HCT116 (cell line): ENCODE measurements at places on chromosomes 5 and 9. TPM values are rescaled to one million over a fixed set of nuclear protein-coding genes. Genes with fewer than 3 reads are reported as not detected.
A peak's percentile ranks its signal among the peaks of the same experiment; 100 is the strongest.

DNA sequence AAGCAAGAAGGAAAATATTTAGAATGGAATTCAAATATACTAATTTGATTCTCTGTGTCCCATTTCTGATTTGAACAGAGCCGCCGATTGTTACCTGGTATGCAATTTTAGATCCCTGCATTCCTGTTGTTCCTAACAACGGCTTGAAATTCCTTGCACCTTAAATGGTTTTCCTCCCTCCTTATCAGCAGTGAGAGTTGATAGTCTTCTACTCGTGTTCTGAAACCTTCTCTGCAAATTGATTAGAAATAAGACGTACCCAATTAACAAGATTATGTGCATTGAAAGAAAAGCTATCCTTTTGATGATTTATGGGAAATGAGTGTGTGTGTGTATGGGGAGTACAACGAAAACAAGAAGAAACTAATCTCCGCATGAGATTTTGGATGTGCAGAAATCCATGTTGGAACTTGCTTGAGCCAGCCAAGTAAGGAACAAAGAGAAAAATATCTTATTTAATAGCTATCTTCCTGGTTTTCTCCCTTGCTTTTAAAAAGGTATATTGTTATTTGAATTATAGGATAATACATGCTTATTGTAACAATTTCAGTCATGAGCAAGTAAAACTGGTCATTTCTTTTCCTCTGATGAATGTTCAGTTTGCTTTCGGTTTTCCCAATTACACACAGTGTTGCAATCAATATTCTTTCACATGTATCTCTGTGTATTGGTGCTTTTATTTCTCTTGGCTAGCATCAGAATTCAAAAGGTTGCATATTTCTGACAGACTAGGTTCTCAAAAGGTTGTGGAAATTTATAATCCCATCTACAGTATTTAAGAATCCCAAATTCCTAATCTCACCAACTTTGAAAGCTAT is 211.1 kb upstream of the ACTBL2 start:
- DNase-seq = no peak
- peak overlapping the region; percentile 22 for H3K4me3 ChIP-seq
- H3K36me3 ChIP-seq = no peaks in the 10 kb centered on the region
- H3K27ac ChIP-seq = peak overlapping the region; percentile 73
- H3K4me1 ChIP-seq = peaks cover 37% of the 10 kb centered on the region

DNA sequence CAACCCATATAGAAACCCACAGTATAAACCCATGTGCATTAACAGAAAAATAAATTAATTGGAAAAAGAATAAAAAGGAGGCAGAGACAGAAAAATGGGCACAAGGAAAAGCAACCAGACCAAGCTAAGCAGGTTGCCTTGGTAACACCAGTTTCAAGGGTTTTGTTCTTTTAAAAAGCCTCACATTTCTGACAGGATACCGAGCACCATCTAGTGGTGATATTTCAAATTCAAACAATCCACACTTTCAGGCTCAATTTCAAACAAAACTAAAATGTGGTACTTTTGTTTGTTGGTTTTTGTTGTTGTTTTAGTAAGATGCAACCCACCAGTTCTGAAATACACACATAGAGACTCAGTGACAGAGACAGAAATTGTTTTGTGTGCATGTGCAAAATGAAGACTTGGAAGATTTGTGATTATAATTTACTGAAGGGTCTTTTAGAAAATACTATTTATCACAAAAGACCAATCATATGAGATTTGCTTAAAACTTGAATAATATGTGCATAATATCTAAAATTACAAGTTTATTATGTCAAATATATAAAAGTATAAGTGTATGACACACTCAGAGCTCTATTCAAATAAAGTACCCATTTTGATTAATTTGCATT is 318.2 kb downstream of the SLCO4C1 start:
- peak; percentile 54 for DNase-seq
- H3K4me1 ChIP-seq = no peaks in the 10 kb centered on the region
- no peak overlapping the region for H3K27ac ChIP-seq
- no peaks in the 10 kb centered on the region for H3K27me3 ChIP-seq
- H3K36me3 ChIP-seq = no peaks in the 10 kb centered on the region
- H3K4me3 ChIP-seq = no peak overlapping the region

DNA sequence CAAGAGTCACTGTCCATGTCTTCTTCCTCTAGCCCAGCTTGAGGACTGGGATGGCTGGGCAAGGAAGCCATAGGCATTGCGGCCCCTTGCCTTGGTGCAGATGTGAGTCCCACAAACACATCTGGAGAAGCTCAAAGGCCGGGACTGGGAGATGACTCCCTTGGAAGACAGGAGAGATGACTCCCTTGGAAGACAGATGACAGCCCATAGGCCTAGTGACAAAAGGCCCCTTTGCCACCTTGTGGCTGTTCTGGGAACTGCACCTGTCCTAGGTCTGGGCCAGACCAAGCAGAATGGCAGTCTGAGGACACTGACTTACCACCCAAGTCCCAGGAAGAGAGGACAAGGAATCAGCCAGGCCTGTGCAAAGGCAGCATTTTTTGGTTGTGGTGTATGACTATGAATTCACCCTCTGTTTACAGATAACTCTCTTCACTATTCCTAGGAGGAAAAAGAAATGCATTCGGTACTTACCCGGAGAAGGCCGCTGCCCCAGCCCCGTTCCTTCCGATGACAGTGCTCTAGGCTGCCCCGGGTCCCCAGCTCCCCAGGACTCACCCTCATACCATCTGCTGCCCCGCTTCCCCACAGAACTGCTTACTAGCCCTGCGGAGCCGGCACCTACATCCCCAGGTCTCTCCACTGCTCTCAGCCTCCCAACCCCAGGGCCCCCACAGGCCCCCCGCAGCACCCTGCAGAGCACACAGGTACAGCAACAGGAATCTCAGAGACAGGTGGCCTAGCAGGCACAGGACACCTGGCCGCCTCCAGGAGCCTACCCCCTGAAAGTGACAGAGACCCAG is 30.8 kb downstream of the SKP1 start:
- H3K27ac ChIP-seq = no peak overlapping the region
- peaks cover 66% of the 10 kb centered on the region for H3K36me3 ChIP-seq
- no peak overlapping the region for H3K4me3 ChIP-seq
- H3K4me1 ChIP-seq = no peaks in the 10 kb centered on the region
- H3K27me3 ChIP-seq = no peaks in the 10 kb centered on the region
- peak; percentile 57 for DNase-seq

- no peaks in the 10 kb centered on the region for H3K36me3 ChIP-seq
- no peak overlapping the region for H3K27ac ChIP-seq
- H3K27me3 ChIP-seq = no peaks in the 10 kb centered on the region
- DNase-seq = no peak
- H3K4me3 ChIP-seq = no peak overlapping the region
Measured at GRCh38 chr5:103211576-103212561, 46.7 kb upstream of the MACIR start.

- no peaks in the 10 kb centered on the region for H3K27me3 ChIP-seq
- H3K27ac ChIP-seq = no peak overlapping the region
- no peak for DNase-seq
- no peak overlapping the region for H3K4me3 ChIP-seq
- no peaks in the 10 kb centered on the region for H3K4me1 ChIP-seq
Measured at GRCh38 chr5:2864515-2865105, 113.1 kb upstream of the IRX2 start.

GRCh38 chr5:120463991-120464626 is at the start of gene PRR16:
PRR16 (plus strand) TSS chr5:120464300.
- H3K4me1 ChIP-seq = no peaks in the 10 kb centered on the region
- H3K4me3 ChIP-seq = peak within 1 kb of the TSS; percentile 35
- H3K27me3 ChIP-seq = no peaks in the 10 kb centered on the region

GRCh38 chr5:95777441-95777840 is 45.1 kb downstream of the GLRX start:
- H3K27me3 ChIP-seq = no peaks in the 10 kb centered on the region
- no peak overlapping the region for H3K4me3 ChIP-seq
- H3K4me1 ChIP-seq = peaks cover 6% of the 10 kb centered on the region
- no peaks in the 10 kb centered on the region for H3K36me3 ChIP-seq

DNA sequence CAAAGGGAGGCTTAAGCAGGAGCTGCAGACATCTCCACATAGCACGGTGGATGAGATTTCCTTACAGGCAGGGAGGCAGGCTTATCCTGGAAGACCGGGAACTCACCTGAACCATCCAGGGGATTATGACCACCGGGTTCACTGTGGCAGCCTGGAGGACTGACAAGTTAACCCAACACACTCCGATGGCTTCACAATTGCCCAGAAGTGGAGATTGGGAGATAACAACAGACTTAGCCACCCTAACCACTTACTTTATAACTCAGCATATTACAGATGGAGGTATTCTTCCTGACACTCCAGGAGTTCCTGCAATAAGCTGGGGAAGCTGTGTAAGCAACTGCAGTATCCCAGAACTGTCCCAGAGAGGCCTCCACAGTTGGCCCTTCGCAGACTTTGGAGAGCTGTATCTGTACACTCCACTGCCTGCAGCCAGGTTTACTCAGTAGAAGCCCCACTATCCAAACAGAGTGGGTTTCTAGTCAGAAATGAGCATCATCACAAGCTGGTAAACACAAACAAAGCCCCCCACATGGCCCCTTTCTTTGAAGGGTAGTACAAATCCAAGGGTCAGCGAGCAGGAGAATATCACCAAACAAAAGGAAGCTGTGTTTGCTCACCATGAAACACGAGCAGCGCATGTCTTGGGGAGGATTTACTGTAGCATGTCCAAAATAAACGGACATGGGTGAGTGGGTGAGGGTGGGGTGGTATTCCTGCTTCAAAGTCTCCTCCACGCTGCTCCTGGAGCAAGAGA is 462.2 kb downstream of the RASEF start:
- H3K27ac ChIP-seq = no peak overlapping the region
- DNase-seq = no peak
- no peak overlapping the region for H3K4me3 ChIP-seq
- no peaks in the 10 kb centered on the region for H3K4me1 ChIP-seq

DNA sequence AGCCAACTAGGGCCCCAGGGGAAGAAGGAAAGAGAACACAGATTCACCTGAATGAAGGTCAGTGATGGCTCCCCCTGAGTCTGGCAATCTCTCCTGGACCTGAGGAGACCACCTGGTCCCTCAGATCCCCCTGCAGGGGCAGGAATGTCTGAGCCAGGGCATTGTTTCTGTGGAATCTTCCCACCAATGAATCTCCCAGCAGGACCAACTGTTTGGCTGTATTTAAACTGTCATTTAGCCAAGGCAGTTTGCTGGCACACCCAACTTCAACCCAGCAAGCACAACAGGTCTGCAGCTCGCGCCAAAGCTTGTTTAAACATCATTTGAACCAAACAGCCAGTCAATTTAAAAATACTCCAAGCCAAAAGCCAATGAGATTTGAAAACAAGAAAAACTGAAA is 92.6 kb downstream of the SH3TC2 start:
- no peak for DNase-seq
- peaks cover 70% of the 10 kb centered on the region for H3K4me1 ChIP-seq
- H3K27me3 ChIP-seq = no peaks in the 10 kb centered on the region
- H3K36me3 ChIP-seq = no peaks in the 10 kb centered on the region
- no peak overlapping the region for H3K4me3 ChIP-seq

- no peak overlapping the region for H3K4me3 ChIP-seq
- H3K27me3 ChIP-seq = no peaks in the 10 kb centered on the region
- H3K4me1 ChIP-seq = no peaks in the 10 kb centered on the region
- DNase-seq = no peak
Measured at GRCh38 chr5:150340614-150341255, 16.8 kb upstream of the TCOF1 start.

GRCh38 chr9:86257391-86257790 is 2.1 kb downstream of the C9orf153 start:
- no peaks in the 10 kb centered on the region for H3K27me3 ChIP-seq
- H3K27ac ChIP-seq = no peak overlapping the region
- H3K36me3 ChIP-seq = no peaks in the 10 kb centered on the region

- peak overlapping the region; percentile 40 for H3K4me3 ChIP-seq
- H3K27ac ChIP-seq = peak overlapping the region; percentile 18
- H3K4me1 ChIP-seq = peaks cover 44% of the 10 kb centered on the region
- no peak for DNase-seq
- no peaks in the 10 kb centered on the region for H3K36me3 ChIP-seq
Measured at GRCh38 chr5:1009359-1010180, 968 bp downstream of the NKD2 start.

DNA sequence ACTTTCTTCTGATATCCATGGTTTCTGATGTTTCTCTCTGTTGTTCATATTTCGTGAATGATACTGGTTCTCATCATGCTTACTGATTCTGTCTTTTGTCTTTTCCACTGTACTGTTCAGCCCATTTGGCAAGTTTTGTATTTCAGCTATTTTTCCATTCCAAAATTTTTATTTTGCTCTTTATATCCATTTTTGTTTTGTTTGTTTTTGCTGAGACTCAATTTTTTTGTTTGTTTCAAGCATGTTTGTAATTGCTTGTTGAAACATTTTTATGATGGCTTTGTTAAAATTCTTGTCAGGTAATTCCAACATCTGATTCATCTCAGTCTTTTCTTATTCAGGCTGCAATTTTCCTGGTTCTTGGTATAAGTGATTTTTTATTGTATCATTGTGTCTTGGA is 64.0 kb downstream of the ERCC6L2 start:
- H3K27me3 ChIP-seq = no peaks in the 10 kb centered on the region
- H3K36me3 ChIP-seq = no peaks in the 10 kb centered on the region; the same call in 1 of the 2 replicates
- no peak for DNase-seq
- H3K27ac ChIP-seq = no peak overlapping the region

DNA sequence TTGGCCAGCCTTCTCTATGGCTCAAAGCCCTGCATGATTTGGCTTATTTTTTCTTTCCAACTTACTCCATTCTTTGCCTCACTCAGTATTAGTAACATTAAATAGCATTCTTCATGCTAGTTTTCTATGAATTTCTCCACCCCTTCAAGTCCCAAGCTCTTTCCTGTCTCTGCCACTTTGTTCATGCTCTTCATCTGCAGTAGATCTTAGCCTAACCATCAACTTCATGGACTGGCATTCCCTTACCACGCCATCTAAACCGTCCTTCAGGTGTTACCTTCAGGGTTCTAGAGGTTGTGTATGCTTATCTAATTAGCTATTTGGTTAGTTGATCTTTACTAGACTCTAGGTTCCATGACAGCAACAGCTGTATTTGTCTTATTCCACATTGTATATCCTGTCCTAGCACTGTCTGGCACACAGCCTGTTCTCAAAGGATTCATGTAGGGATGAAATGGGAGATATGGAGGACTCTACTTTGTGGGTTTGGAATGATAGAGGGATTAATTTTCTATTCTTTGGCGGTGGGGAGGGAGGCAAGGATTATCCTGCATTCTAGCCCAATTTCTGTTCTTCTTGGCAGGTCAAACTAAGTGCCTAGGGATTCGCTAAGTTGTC is 26.4 kb downstream of the TMEM167A start:
- no peak overlapping the region for H3K4me3 ChIP-seq
- no peak overlapping the region for H3K27ac ChIP-seq
- peaks cover 6% of the 10 kb centered on the region; the same call in 1 of the 2 replicates for H3K36me3 ChIP-seq
- no peaks in the 10 kb centered on the region for H3K27me3 ChIP-seq

The GPR21 gene
- total RNA-seq = 1.1 TPM

The FST gene
- 0.34 TPM for total RNA-seq

The ADRB2 gene
- total RNA-seq = 0.25 TPM

The IL17B gene
- 0.81 TPM for total RNA-seq

The PCDHB12 gene
- not detected for total RNA-seq

The CDH9 gene
- total RNA-seq = not detected

The S1PR3 gene
- 0.07 TPM for total RNA-seq

The SHISAL2B gene
- total RNA-seq = not detected

The MEGF10 gene
- 0.02 TPM for total RNA-seq
